ENCODE measurements at places on chromosomes 5 and 9. TPM values are rescaled to one million over a fixed set of nuclear protein-coding genes. Genes with fewer than 3 reads are reported as not detected.

GRCh38 chr5:30100148-30100713 is 1093.3 kb upstream of the CDH6 start:
- DNase-seq, result no peak

Gene GZMA
- 5.6 TPM for total RNA-seq

GRCh38 chr9:138071731-138072130 is 194.1 kb downstream of the CACNA1B start:
- DNase-seq, result no peak

Gene C7
- 1.7 TPM for total RNA-seq

Gene PCDHGA12
- total RNA-seq, result 0.24 TPM

Gene C5orf58
- total RNA-seq, result not detected

DNA sequence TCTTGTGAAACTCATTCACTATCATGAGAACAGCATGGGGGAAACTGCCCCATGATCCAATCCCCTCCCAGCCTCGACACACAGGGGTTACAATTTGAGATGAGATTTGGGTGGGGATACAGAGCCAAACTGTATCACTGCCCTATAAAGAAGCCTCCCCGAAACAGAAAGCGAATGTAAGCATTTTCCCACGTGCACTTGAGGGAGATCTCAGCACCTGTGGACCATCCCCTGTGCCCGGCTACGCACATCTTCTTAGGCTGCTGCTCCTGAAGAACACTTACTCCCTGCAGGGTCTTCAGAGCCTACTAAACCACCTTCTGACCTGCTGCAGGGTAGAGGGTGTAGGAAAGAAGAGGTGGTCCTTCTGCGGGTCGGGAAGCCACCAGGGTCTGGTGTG is 410.2 kb upstream of the IRX2 start:
- no peak for DNase-seq

GRCh38 chr5:116614603-116614920 is 39.9 kb upstream of the SEMA6A start:
- no peak for DNase-seq

Gene SLC25A25
- 16.3 TPM for total RNA-seq

DNA sequence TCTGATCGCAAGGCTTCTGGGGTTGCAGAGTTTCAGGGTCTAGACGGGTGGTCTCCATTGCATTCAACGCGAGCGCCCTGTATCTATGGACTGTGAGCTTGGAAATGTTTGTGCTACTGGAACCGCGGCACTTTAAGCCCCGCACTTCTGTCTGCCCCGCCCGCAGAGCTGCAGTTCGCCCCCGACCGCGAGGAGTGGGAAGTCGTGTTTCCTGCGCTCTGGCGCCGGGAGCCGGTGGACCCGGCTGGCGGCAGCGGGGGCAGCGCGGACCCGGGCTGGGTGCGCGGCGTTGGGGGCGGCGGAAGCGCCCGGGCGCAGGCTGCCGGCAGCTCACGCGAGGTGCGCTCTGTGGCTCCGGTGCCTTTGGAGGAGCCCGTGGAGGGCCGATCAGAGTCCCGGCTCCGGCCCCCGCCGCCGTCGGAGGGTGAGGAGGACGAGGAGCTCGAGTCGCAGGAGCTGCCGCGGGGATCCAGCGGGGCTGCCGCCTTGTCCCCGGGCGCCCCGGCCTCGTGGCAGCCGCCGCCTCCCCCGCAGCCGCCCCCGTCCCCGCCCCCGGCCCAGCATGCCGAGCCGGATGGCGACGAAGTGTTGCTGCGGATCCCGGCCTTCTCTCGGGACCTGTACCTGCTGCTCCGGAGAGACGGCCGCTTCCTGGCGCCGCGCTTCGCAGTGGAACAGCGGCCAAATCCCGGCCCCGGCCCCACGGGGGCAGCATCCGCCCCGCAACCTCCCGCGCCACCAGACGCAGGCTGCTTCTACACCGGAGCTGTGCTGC is 1.0 kb downstream of the ADAMTS19 start:
- DNase-seq, result no peak

DNA sequence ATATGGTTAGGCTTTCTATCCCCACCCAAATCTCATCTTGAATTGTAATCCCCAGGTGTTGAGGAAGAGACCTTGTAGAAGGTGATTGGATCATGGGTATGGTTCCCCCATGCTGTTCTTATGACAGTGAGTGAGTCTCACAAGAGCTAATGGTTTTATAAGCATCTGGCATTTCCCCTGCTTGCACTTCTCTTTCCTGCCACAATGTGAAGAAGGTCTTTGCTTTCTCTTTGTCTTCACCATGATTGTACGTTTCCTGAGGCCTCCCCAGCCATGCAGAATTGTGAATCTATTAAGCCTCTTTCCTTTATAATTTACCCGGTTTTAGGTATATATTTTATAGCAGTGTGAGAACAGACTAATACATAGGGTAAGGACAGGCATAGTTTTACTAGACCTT is 334.5 kb downstream of the TLR4 start:
- no peak for DNase-seq

DNA sequence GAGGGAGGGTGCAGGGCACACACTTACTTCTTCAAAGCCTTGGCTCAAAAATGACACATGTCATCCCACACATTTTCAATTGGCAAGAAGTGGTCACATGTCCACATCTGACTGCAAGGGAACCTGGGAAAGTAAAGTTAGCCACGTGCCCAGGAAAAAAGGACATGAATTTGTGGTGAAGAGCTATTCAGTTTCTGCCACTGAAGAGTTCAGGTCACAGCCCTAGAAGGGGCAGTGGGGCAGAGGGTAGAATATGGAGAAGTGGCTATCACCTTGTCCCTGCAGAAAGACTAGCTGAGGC is 1.9 kb upstream of the RGS14 start:
- no peak for DNase-seq

- no peak for DNase-seq
These were observed 5.6 kb downstream of the MYO10 start for GRCh38 chr5:16930496-16930895.

DNA sequence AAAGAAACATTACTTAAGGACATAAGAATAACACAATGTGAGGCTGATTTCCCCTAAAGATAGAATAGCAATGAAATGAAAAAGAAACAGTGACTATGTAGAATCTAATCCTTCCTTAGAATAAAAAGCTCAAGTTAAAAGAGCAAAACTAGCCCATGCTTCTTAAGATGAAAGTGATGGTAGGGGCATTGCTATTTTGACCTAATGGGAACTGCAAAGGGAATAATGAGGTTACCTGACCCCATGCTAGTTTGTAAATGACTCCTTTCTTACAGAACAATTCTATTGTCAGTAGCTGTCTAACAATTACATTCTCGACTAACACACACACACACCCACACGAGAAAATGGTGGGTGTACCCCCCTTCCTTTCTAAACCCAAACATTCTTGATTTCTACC is 575.8 kb downstream of the CSNK1G3 start:
- no peak for DNase-seq

GRCh38 chr5:156947925-156948324 is 15.1 kb downstream of the TIMD4 start:
- DNase-seq, result no peak

DNA sequence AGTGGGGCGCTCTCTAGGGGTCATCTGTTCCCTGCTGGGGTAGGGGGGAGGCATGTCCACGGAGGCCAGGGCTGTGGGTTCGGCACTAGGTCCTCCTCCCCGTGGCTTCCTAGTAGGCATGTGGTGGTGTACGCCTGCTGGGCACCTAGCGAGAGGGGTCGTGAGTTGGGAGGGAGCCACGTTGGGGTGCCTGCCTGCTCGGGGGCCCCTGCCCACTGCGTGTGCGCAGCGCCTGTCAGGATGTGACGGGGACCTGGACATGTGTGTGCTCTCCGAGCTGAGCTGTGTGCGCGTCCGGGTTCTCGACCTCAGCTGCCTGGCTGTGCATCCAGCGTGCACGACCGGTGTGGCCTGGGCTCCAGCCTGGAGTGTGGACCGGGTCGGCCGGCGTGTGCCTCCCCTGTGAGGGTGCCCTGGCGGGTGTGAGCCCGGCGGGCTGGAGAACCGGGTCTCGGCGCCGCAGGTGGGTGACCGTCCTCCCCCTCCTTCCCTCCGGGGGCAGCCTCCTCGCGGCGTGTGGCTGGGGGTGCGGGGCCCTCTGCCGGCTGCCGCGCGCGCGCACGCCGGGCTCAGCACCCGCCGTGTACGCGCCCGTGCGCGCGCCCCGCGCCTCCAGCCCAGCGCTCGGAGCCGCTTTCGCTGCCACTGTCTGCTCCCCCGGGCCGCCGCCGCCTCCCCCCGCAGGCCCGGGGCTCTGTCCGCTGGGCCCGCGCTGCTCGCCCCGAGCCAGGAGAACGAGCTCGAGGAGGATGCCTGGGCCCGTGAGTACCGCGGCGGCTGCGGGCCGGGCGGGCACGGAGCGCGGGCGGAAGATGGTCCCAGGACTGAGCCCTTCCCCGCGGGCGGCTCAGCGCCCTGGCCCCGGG is at the start of gene PRR7:
TSS of gene PRR7 (plus strand) at position 615 of the 866 bp plus-strand sequence. CDS start 8,254 bp downstream, outside the sequence.
- peak; percentile 68 for DNase-seq

- DNase-seq, result no peak
These were observed 119.7 kb upstream of the ELL2 start for GRCh38 chr5:96081276-96081858.

Gene CYLC2
- not detected for total RNA-seq

- no peak for DNase-seq
These were observed 615 bp downstream of the ATG10 start for GRCh38 chr5:81972492-81972783.

Gene NEURL1B
- 0.05 TPM for total RNA-seq

- no peak for DNase-seq
These were observed 120.3 kb downstream of the NREP start for GRCh38 chr5:111636736-111637135.

- DNase-seq, result no peak
These were observed 396.7 kb downstream of the KCTD16 start for GRCh38 chr5:144567421-144567780.

Gene NME5
- not detected for total RNA-seq

- no peak for DNase-seq
These were observed 6.4 kb downstream of the ENTPD8 start for GRCh38 chr9:137434498-137435380.

Gene NR2F1
- 0.10 TPM for total RNA-seq

Gene MSX2
- total RNA-seq, result 0.33 TPM

Gene PARP8
- 19.8 TPM for total RNA-seq

GRCh38 chr9:127368852-127369402 is 28.0 kb upstream of the SLC2A8 start:
- DNase-seq, result no peak

Gene MARCHF3
- 2.7 TPM for total RNA-seq

DNA sequence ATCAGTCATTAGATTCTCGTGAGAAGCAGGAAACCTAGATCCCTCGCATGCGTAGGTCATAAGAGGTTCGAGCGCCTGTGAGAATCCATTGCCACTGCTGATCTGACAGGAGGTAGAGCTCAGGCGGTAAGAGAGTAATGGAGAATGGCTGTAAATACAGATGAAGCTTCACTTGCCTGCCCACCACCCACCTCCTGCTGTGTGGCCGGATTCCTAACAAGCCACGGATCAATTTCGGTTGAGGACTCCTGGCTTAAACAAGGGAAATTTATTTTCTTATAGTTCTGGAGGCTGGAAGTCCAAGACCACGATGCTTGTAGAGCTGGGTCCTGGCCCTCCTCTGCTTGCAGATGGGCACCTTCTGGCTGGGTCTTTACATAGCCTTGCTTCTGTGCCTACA is 200.4 kb downstream of the PCSK5 start:
- DNase-seq, result no peak

GRCh38 chr5:155307229-155307628 is 293.7 kb downstream of the KIF4B start:
- DNase-seq, result no peak

Gene PCDHB13
- 0.08 TPM for total RNA-seq

DNA sequence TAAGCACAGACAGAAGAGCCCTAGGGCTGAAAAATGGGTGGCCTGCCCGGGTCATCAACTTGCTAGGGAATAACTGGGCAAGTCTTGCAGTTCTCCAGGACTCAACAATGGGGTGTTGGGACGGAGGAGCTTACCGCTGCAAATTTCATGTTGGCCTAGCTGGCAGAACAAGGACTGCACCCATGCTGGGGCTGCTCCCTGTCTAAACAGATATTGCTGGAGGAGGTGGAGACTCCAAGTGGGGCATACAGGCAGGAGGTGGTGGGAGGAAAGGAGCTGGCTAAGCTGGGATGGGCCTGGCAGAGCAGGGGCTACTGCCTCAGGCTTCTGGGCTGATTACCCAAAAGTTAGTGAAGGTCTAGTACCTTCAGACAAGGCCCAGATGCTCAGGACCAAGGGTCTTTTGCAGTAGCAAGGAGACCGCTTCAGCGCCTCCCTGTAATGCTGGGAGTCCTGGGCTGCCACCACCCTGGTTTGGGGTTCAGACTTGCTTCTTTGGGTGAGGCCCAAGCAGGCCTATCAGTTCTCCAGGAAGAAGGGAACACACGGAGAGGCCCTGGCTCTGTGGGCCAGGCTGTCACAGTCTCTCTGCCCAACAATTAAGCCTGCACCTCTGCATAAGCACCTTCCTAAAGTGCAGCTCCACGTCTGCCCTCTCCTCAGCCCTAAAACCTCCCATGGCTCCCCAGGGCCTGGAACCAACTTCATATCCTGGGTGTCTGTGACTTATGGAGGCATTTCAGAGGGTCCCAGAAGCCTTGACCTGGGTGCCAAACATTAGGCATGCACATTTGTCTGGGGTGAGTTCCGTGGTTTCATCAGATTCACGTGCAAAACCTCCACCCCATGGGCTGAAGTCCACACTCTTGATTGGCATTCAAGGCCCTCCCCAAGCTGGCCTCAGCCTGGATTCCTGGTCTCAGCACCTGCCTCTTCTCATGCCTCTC is 24.2 kb upstream of the KIF12 start:
- no peak for DNase-seq

Measured in activated T-cell treated with anti-CD3 and anti-CD28 coated beads, Interleukin-2, amount 50 U/mL, for 4 hours (primary cell).